Activated T-cell treated with anti-CD3 and anti-CD28 coated beads for 1 hour (primary cell): ENCODE measurements at places on chromosomes 2 and 18.

DNA sequence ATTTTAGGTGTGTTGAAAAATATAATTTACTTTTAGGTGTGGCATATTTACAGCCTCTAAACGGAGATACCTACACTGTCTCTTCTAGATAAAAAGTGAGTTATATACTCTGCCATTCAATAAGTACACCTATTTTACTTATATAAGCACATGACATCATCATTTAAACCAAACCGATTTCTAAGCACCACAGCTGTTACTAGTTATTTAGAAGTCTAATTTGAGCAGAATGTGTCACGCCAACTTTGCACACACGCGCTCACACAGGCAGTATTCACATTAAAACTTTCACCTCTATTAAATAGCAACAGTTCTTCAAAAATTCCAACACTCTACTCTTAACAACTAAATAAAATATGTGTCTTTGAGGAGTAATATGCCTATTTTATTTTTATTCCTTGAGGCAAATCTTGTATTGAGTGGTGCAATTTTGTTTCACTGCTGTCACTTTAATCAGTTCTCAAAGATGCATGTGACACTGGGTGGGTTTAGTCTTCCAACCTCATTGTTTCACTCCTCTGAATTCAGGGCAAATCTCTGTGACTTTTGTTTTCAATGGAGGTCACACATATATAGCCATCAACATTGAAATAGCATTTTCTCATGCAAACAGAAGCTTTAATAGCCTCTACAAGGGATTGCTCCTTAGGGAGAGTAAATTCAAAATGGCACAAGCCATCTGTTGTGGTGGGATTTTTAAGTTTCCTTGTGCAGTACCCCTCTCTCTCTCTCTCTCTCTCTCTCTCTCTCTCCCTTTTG is 721.0 kb downstream of the PLCL1 start:
- no peak for DNase-seq

- DNase-seq, result no peak
These were observed 132.0 kb upstream of the NOSTRIN start for GRCh38 chr2:168670478-168670877.

DNA sequence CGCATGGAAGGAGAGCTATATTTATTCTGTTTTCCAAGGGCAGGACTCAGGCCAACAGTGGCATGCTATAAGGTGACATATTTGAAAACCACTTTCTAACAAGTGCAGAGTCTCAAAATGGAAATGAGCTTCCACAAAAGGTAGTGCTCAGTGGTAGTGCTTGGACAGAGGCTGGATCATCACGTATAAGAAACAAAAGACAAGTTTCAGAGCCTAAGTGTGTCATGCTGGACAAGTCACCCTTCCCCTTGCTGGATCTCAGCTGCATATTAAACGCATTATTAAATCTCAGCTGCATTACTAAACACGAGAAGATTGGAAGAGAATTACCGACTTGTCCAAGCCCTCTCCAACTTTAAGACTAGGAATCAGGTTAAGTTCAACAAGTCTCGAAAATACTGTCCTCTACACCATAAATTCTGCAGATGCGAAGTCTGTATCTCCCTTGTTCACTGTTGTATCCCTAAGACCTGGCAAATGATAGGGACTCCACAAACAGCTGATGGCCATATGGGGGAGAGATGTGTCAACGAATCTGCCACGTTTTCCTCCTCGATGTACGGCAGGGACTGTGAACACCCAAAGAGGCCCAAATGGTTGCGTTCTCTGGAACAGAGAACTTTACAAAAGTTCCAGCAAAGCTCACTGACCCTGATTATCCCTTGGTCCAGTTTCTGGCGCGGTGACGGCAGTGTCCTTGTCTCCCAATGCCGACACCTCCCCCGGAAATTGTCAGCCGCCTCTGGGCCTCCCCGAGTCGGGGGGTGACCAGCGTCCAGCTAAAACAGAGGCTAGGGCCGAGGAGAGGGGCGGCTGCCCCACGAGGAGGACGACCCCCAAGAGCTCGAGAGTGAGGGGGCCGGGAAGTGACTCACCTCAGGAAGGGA is 611 bp downstream of the NOL10 start:
- no peak for DNase-seq

- no peak for DNase-seq
These were observed 64.3 kb upstream of the CYP26B1 start for GRCh38 chr2:72211777-72212485.

GRCh38 chr2:220469201-220469600 is 841.8 kb downstream of the SLC4A3 start:
- DNase-seq, result no peak

DNA sequence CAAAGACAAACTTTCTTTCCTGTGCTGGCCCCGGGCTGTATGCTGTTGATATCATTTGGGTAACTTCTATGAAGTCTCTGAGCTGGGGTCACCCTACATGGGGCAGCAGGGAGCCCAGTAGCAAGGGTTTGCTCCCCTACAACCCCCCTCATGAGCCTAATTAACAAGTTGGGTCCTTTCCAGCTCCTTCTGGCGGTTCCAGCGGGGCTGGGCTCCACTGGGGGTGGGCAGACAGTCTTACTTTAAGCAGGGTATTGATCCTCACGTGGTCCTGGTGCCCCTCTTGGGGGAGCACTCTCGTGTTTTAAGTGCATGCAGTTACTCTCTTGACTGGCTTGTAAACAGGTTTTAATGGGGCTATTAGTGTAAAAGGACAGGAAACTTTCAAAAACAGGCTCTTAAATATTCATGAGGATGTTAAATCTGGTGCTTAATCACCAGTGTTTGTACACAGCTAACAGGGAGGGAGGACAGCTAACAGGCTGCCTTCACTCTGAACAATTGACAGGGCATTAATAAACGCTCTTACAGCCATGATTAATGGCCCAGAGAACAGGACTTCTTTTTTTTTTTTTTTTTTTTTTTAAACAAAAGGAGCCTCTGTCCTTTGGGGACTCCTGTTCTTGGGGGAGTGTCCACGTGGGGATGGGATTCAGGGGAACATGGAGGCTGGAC is 36.6 kb upstream of the SKOR2 start:
- DNase-seq, result no peak

GRCh38 chr2:26196683-26197418 is 24.0 kb downstream of the GAREM2 start:
- no peak for DNase-seq

GRCh38 chr2:54672590-54673456 is 50.6 kb upstream of the EML6 start:
- no peak for DNase-seq

DNA sequence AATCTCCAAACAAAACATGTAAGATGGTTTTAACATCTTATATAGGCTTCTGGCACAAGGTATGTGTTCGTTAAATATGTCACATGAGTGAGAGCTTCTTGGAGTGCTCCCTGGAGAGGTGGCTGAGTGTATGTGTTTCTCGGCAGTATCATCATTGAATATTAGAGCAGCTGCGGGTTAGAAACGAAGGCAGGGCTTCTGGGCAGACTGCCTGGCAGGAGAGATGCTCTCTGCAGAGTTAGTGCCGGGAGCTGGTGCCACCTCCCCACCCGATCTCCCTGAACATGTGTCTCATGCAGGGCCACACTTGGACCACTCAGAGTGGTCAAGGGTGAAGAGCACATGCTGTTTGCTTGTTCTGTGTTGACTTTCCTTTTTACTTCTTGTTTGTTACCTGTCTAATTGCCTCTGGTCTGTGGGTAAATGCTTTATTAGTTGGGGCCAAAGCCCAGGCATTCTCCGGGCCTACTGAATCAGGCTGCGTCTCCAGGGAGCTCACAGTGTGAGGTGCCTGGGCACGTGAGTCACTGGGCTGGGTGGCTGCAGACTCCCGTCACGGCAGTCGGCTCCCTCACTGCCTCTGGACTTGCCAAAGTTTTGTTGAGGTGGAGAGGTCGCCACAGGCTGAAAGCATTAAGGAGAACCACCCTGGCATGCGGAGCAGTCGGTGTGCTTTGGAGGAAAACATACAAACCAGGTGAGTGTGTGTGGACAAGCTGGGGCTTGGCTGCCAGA is 246.6 kb downstream of the FHOD3 start:
- DNase-seq, result no peak

DNA sequence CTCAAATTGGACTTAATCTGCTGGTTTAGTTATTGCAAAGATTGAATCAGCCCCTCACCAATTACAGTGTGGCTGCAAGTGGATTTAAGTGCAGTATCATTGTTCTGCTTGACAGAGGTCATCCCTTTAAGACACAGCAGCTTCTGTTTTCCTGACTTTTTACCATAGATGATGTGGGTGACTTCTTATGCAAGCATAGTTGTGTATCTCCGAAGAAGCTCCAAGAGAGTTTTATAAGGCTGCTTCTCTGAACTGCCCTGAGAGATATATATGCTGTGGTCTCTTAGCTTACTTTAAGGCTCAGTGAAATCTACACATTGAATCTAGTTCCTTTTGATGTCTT is 3.5 kb downstream of the TRIB2 start:
- DNase-seq, result no peak

- no peak for DNase-seq
These were observed 47.7 kb downstream of the PLCL1 start for GRCh38 chr2:197852108-197852507.

DNA sequence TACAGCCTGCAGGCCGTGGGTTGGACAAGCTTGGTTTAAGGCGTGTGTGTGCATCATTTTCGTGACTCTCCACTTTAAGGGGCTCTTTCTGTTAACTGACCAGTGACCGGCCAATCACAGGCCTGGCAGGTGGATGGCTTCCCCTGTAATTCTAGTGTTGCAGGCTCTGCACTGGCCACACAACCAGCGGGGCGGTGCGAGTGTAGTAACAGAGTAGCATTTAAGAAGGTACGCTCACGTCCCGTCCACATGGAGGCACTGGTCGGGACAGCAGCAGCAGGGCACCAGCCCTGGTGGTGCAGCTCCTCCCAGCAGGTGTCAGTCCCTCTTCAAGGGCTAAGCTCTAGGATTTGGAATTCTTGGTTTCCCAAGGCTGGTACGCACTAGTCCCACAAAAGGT is 8.0 kb upstream of the ANO7 start:
- DNase-seq, result no peak

DNA sequence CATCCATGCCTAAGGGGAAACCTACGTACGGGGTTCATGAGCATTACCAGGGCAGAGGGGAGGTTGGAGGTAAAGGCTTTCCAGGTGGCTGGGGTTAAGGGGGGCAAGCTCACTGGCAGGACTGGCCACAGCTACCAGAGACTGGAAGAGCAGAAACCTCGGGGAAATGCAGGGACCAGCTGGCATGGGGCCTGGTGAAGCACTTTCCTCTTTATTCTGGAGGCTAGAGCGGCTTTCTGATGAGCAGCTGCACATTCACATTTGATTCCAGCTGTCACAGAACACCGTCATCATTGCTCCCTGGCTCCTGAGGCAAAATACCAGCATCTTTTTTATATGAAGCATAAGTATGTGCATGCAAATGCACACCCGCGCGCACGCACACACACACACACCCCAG is 28.7 kb upstream of the LRRC30 start:
- no peak for DNase-seq

DNA sequence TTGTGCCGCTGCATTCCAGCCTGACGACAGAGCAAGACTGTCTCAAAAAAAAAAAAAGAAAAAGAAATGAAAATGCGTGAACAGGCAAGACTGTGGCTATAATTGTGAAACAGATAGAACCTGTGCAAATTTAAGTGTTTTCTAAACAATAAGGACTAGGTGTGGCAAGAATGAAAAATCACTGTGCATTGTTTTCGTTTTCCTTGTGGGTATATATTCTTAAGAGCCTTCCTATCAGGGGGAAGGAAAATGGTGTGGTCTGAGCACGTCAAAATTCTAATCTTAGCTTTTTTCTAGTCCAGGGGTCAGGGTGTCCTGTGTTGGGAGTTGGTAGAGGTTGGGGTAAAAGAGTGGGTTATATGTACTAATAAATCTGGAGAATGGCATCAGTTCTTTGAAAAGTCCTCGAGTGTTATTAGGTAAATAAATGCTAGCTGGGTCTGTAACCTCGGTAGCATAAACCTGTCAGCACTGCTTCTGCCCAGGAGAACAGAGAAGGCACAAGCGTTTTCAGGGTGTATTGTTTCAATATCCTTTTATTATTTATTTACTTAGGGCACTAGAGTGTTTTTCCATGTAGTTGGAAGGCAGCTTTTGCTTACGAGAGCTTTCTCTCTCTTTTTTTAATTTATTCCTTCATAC is 11.6 kb downstream of the ATP6V1C2 start:
- no peak for DNase-seq

DNA sequence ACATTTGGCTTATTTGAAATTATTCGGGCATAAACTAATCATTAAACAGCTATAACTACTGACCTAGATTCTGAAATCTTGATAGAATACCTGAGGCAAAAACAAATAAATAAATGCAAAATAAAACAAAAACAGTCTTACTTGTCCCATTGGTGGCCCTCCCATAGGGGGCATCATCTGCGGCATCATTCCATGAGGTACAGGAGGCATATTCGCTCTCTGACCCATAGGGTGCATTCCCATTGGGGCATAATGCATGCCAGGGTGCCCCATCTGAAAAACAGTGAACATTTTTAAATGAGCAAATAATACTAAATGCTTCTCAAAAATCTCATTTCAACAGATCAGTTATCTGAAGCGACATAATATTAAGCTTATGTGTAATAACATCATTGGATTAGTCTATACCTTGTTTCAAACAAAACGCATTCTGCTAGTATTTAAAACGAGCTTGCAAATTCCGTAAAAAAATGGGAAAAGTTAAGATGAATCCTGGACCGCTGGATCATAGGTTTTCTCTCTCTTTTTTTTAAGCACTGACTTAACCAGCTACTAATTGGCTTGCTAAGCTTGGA is 1.3 kb downstream of the PRPF40A start:
- DNase-seq, result no peak
